Astrocyte of the spinal cord (primary cell): ENCODE measurements at places on chromosomes 2 and 18.

DNA sequence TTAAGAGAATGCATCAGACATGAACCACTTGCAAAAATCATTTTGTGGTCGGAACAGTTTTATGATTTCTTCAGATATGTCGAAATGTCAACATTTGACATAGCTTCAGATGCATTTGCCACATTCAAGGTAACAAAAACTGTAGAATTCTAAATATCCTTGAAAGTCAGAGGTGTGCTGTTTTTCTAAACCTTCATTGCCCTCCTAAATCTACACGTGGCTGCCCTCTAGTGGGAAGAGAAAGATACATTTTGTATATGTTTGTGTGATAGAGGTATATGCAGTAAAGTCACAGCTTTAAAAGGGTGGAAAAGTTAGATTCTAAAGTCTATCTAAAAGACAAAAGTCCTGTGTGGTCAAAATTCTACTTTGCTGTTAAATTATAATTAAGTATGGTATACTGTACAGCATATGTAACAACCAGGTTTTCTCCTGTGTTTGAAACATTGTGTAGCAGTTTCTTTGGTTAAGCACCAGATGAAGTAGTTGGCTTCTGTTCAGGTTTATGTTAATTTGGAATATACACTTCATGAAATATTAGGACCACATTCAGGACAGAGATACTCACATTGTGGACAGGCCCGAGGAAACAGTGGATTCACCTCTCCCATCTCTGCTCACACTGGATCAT lies 65.9 kb upstream of the ITM2C start:
- DNase-seq = peak; percentile 70

GRCh38 chr2:36339607-36340218 lies 15.9 kb upstream of the CRIM1 start:
- no peak for DNase-seq

DNA sequence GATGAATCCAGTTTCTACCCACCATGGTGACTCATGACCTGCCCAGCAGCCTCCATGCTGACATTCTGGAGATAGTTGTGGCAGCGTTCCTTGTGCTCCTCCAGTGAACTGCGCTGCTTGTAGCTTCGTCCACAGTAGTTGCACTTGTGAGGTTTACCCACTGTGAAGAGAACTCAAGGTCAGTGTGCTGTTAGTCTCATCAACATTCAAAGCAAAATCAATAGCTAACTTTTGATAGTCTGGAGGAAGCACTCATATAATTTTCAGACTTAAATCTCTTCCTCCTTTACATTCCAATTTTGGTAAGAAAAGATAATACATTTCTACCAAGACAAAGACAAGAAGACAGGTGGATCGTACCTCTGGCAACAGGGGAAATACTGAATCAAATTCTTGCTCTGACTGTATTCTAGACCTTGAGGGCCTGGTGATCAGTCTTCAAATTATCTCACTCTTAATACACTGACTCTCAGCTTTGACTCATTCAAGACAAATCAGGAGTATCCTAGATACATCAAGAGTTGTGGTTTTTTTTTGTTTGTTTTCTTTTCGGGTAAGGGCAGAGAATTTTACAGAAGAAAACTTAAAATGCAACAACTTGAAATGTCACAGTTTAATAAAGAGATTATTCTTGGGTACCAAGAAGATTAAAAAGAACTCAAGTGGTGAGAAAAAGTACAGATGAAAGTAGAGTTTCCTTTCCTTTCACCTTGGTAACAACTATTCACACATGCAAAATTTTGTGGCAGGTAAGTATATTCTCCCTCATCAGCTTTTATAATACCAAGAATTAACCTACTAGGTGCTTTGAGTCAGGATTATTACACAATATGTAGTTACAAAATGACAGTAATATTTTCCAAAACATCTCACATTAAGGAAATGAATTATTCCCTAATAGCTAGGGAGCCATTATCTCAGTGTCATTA lies 129.2 kb downstream of the IKZF2 start:
- DNase-seq = peak; percentile 86

GRCh38 chr2:30566631-30567030 lies 119.6 kb downstream of the LCLAT1 start:
- DNase-seq = no peak

DNA sequence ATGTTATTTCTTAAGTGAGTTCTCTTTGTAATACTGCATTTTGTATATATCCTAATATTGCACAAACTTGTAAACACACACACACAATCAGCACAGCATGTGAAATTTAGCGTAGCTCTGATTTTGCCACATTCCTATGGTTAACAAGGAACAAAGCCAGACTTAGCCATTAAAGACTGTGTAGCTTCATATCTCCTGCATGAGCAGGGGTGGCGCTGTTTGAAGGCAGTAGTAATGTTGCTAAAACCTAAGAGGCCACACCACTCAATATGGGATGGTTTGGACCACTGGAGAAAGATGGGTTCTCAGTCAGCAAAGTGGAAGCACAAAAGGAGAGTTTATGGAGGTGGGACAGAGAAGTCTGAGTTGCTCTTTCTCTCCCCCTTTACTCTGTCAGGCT lies 61.1 kb upstream of the RND3 start:
- peak; percentile 25 for DNase-seq
